Chondrocyte (in vitro differentiated cells): ENCODE measurements at places on chromosomes 5 and 9.

GRCh38 chr9:108053555-108054061, 564.0 kb upstream of the KLF4 start:
- DNase-seq: no peak

GRCh38 chr5:135995976-135996375, 32.8 kb upstream of the TGFBI start:
- no peak for DNase-seq

DNA sequence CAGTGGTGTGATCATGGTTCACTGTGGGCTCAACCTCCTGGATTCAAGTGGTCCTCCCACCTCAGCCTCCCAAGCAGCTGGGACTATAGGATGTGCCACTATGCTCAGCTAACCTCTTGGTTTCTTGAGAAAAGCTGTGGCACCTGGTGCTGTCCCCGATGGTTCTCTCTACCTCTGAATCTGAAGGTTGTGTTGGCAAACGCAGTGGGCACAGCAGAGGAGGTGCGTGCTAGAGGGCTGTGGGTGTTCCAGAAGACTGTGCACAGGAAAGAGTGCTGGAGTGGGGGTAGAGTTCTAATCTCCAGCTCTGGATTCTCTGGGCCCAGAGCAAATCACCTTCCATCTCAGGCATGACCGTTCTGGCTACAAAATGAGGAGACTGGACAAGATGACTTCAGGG, 12.5 kb downstream of the RGS3 start:
- no peak for DNase-seq

DNA sequence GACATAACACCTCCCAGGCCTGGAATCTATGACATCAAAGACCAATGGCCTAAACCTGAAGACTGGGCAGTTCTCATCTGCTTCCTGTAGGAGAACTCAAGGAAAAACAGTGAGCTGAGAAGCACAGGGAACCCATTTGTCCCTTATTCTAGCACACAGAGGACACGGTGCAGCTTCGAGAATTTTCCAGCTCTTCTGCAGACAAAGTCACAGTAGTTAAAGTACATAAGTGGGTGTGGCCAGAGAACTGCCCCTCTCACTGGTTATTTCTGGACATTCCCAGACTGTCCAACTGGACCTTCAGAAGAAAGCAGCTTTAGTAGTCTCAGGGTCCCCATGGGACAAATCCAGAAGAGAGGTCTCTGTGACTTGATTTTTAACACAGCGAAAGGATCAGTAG, 114.6 kb downstream of the KLHL3 start:
- no peak for DNase-seq

- DNase-seq: no peak
Measured at GRCh38 chr9:78383130-78383529, 86.2 kb downstream of the PSAT1 start.

DNA sequence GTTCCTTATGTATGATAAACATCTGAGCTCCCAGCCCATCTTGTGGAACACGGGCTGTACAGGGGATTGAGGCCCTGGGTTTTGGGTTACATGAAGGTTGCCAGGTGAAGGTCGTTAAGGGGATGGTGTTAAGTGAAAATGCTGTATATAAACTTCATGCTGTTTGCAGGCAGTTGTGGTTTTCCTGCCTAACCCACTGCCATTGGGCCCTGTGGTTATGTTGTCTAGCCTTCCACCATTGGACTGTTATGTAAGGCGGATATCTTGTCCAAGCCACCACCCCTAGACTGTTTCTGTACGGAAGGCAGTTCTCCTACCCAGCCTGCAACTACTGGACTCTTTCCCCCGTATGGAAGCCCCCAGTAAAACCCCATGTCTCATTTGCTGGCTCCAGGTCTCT, 246.1 kb downstream of the KIF4B start:
- no peak for DNase-seq

DNA sequence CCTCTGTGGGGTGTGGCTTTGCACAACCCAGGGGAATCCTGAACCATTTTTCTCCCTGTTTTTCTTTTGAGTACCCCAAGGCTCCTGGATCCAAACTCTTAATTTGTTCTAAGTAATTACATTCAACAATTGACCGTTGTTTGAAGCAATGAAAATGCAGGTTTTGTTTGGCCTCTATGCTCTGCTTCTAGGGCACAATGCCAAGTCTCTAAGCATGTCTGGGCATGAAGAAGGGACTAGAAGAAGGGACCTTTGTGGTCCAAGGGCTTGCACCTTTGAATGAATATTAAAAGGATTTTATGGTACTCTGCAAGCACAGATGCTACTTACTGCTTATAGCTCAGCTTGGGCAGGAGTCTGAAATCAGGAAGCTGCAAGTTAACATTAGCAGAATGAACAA, 6.6 kb upstream of the ENC1 start:
- no peak for DNase-seq

DNA sequence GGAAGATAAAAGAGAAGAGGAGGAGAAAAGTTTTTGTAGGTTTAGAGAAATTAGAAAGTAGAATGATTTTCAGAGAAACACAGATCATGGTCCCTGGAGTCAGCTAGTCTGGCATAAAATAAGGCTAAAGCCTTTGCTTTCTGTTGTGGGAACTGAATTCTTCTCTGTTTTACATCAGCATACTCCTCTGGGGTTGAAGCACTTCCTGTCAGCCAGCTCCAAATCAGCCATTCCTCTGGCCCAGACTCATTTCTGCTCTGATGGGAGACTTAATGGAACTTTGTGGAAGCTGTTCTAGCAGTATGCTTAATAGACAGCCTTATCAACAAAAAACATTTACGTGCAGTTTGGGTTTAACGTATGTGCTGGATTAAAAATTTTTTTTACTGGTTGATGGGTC, 143.2 kb downstream of the HMHB1 start:
- DNase-seq: no peak

DNA sequence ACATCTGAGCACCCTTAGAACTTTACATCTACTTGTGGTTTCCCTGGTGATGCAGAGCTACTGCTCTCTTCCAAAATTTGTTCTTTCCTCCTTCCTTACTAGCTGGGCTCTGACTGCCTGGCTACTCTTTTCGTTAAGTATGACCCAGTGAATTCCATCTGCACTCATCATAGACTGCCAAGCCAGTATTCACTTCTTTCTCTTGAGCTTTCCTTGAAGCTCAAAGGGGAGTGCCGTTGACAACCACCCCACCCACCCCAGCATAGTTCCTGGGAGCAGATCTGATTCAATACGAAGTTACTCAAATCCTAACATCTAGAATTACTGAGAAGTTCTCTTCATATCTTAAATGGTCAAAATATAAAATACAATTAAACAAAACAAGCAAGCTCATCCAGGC, 190.5 kb downstream of the ADAMTS12 start:
- no peak for DNase-seq

DNA sequence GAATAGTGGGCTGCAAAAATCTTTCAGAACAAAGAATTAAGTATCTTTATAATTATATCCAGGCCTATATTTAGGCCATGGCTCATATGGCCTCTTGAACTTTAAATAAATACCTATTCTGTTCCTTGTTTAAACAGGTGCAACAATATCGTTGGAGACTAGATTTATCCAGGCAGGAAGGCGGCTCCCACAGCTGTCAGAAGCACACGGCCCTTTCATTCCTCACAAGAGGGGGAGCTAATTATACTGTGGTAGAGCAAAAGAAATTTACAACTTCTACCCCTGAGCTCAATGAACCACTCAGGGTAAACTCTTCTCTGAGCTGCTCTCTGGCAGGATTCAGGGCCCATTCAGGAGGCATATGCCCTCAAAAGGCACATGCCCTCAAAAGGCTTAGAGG, 31.3 kb downstream of the TMEM174 start:
- DNase-seq: no peak

DNA sequence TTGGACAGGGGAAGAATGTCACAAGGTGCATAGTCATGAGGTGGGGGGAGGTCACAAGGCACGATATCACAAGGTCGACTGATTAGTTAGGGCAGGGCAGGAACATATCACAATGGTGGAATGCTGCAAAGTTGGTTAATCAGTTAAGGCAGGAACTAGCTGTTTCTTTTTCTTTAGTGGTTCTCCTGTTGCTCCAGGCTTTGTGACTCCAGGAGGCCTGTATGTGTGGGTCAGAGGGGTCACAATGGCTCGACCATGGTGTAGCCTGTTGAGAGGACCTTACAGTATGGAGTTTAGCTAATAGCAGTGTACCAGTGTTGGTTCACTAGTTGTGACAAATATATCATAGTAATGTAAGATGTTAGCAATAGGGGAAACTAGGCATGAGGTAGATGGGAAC, 12.4 kb upstream of the FSD1L start:
- DNase-seq: no peak

DNA sequence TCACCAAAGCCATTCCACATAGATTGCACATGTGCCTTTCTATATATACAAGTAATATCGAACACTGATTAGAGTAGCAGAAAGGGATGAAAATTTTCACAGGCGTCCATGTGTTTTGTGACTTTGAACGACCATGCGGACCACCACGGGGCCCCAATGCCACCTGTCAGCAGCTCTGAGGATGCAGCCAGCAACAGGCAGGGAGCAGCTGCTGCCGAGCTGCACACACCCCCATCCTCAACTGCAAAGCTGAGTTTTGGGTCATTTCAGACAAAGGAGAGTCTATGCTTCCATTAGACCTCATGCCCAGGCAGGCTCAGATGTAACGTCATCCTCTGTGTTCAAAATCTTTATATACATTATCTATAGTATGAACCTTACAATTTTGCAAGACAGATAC, 503.8 kb downstream of the IRX1 start:
- no peak for DNase-seq

DNA sequence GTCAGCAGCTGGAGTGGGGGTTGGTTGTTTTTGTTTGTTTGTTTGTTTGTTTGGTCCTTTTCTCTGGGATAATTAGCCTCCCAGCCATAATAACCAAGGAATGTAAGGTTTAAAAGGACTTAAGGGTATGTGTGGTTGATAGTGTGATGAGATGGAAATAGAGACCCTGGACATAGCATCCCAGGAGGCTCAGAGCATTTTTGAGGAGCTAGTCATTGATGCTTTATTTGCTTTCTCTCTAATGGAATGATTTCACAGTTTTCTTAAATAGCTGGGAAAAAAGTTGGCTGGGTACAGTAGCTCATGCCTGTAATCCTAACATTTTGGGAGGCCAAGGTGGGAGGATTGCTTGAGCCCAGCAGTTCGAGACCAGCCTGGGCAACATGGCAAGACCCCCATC, 45.1 kb downstream of the TTC1 start:
- no peak for DNase-seq

GRCh38 chr5:160197341-160198144, 31.8 kb upstream of the FABP6 start:
- DNase-seq: no peak

DNA sequence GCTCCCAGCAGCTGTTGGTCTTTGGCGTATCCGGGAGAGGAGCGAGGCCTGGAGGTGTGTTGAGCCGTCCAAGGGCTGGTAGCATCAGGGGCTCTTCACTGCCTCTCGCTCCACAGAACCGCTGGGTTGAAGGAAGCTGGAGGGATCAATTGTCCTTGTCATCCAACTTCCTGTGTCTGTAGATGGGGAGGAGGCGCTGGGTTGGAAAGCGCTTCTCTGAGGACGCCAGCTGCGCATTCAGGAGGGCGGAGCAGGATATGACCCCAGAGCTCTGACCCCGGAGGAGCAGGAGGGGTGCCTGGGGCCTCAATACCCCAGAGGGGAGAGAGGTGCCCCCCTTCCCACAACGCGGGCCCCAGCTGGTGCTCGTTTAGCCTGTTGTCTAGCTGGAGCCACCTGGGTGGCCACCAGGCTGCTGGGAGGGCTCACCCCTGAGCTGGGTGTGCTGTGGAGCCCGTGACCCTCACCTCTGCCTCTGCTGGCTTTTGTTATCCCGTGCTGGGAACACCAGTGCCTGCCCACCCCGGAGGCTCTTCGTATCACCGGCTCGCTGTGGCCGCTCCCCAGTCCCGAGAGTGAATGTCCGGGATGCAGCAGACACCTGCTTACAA, 2.0 kb upstream of the DBH start:
- no peak for DNase-seq
